ENCODE measurements at places on chromosomes 7 and 10.
A peak's percentile ranks its signal among the peaks of the same experiment; 100 is the strongest.

GRCh38 chr7:98051118-98051744 lies 55.4 kb upstream of the LMTK2 start:
- DNase-seq, result peak; percentile 62

- DNase-seq, result no peak
Observed at GRCh38 chr7:72325561-72325960, 86.6 kb downstream of the CALN1 start.

DNA sequence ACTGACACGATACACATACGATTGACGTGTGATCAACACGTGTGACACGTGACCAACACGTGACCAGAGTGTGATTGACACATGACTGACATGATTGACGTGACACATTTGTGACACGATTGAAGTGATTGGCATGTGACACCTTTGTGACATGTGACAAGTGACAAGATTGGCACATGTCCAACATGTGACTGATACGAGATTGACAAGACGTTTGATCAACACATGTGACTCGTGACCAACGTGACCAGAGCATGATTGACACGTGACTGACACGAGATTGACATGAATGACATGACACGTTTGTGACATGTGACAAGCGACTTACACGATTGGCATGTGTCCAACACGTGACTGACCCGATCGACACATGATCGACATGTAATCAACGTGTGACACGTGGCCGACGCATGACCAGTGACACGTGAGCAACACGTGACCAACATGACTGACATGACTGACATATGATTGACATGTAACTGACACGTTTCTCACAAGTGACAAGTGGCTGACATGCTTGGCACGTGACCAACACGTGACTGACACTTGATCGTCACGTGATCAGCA lies 22.0 kb downstream of the CRPPA start:
- DNase-seq, result no peak

- no peak for DNase-seq
Observed at GRCh38 chr7:30406664-30407425, 71.7 kb downstream of the NOD1 start.

Data from CD4-positive, alpha-beta T cell (primary cell).